ENCODE measurements at places on chromosomes 13 and 19. TPM values are rescaled to one million over a fixed set of nuclear protein-coding genes. Genes with fewer than 3 reads are reported as not detected.

GRCh38 chr13:40813667-40814454, 24.4 kb downstream of the SLC25A15 start:
- H3K27me3 ChIP-seq: no peaks in the 10 kb centered on the region
- H3K27ac ChIP-seq: no peak overlapping the region
- peaks cover 14% of the 10 kb centered on the region for H3K36me3 ChIP-seq
- H3K4me1 ChIP-seq: peaks cover 2% of the 10 kb centered on the region
- DNase-seq: peak; percentile 34
- H3K4me3 ChIP-seq: no peak overlapping the region

- H3K27ac ChIP-seq: peak overlapping the region; percentile 23
- H3K27me3 ChIP-seq: no peaks in the 10 kb centered on the region
- no peak for DNase-seq
Observed at GRCh38 chr13:48072304-48072703, 22.6 kb downstream of the MED4 start.

DNA sequence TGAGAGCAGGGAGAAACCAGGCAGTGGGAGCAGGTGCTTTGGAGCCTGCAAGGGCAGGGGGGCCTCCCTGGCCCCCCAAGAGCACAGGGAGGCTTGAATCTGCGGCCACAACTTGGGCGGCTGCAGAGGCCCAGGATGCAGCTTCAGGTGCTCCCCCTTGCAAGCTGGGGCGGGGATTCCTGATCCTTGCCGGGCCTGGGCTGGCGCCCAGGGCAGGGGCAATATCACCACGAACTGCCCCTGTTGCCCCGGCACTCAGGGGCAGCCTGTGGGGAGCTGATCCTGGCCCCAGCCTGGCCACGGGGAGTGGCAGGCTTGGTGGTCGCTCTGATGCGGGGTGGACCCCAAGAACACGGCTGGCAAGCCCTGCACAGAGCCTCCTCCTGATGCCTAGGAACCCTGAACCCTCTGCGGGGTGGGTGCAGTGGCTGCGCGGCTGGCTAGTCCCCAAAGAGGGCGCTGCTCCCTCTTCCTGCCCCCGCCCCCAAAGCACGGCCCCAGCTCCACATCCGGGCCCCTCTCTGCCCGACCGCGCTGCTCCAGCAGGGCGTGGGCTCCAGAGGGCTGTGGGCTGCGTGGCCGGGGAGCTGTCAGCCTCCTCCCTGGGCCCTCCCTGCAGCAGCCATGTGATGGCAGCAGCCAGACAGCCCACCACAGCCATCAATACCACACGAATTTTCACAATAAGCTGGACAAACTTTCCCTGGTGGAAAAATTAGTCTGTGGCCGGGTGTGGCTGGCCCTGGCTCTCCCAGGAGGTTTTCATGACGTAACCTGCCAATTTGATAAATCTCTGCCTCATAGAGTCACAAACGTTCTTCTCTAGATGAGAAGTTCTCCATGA, 21.0 kb downstream of the TNFSF9 start:
- no peaks in the 10 kb centered on the region for H3K36me3 ChIP-seq
- H3K27ac ChIP-seq: no peak overlapping the region
- no peaks in the 10 kb centered on the region for H3K4me1 ChIP-seq
- no peaks in the 10 kb centered on the region for H3K27me3 ChIP-seq

DNA sequence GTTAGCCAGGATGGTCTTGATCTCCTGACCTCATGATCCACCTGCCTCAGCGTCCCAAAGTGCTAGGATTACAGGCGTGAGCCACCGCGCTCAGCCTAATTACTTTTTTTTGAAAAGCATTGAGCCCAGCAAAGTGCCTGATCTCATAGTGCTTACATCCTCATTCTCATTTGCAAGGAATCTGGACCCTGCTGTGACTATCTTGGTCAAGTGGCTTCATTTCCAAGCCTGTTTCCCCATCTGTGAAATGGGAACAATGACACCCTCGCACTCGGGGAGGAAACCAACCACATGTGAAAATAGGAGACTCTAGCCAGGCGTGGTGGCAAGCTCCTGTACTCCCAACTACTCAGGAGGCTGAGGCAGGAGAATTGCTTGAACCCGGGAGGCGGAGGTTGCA, 1.6 kb upstream of the PLEKHA4 start:
- DNase-seq: no peak
- H3K27me3 ChIP-seq: no peaks in the 10 kb centered on the region
- H3K4me1 ChIP-seq: peaks cover 21% of the 10 kb centered on the region

- H3K27ac ChIP-seq: peak overlapping the region; percentile 98
- peaks cover 8% of the 10 kb centered on the region for H3K36me3 ChIP-seq
- no peaks in the 10 kb centered on the region for H3K27me3 ChIP-seq
- peaks cover 22% of the 10 kb centered on the region for H3K4me1 ChIP-seq
- peak; percentile 65 for DNase-seq
Observed at GRCh38 chr19:45767881-45768654, 984 bp downstream of the SIX5 start.

GRCh38 chr19:12698138-12698537, 1.7 kb upstream of the FBXW9 start:
- no peaks in the 10 kb centered on the region for H3K27me3 ChIP-seq
- no peak for DNase-seq
- H3K36me3 ChIP-seq: peaks cover 41% of the 10 kb centered on the region
- no peak overlapping the region for H3K27ac ChIP-seq
- no peak overlapping the region for H3K4me3 ChIP-seq

GRCh38 chr19:41706741-41707501, 1.5 kb upstream of the CEACAM5 start:
- no peak overlapping the region for H3K27ac ChIP-seq
- H3K36me3 ChIP-seq: no peaks in the 10 kb centered on the region
- no peaks in the 10 kb centered on the region for H3K27me3 ChIP-seq
- no peak for DNase-seq

- no peak overlapping the region for H3K27ac ChIP-seq
- no peak for DNase-seq
- H3K36me3 ChIP-seq: no peaks in the 10 kb centered on the region
- H3K4me1 ChIP-seq: no peaks in the 10 kb centered on the region
Observed at GRCh38 chr19:22919946-22920345, 83.0 kb downstream of the ZNF728 start.

- H3K27ac ChIP-seq: peak overlapping the region; percentile 94
- DNase-seq: peak; percentile 63
- H3K4me1 ChIP-seq: peaks cover 34% of the 10 kb centered on the region
- H3K36me3 ChIP-seq: peaks cover 9% of the 10 kb centered on the region
- no peaks in the 10 kb centered on the region for H3K27me3 ChIP-seq
- no peak overlapping the region for H3K4me3 ChIP-seq
Observed at GRCh38 chr13:33257841-33258807, 27.4 kb downstream of the STARD13 start.

DNA sequence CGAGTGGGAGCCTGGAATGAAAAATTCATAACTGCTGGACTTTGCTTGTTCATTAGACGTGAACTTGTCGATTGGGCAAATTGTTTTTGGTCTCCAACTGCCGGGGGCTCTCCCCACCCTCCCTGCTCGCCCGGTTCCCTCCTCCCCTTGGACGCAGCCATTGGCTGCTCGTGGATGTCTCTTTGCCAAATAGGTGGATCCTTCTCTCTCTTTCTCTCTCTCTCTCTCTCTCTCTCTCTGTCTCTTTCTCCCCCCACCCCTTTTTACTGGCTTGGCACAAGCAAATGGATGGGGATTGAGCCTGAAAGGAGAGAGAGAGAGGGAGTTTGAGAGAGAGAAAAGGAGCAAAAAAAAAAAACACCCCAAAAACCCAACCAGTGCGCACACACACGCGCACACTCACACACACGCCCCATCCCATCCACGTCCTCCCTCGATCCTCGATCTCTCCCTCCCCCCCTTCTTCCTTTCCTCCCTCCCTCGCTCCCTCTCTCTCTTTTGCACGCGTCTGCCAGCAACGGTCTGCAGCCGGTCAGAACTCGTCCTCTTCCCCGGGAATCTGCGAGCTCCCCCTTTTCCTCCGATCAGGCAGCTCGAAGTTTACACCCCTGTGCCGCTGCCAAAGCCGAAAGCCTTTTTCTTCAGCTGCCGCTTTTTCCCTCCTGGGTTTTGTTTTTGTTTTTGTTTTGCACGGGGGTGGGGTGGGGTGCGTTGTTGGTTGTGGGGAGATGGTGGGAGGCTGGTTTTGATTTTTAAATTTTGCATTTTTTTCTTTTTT, 27.8 kb downstream of the NFIX start:
- no peaks in the 10 kb centered on the region for H3K27me3 ChIP-seq
- H3K4me1 ChIP-seq: peaks cover 45% of the 10 kb centered on the region
- H3K27ac ChIP-seq: peak overlapping the region; percentile 92
- H3K4me3 ChIP-seq: peak overlapping the region; percentile 55
- H3K36me3 ChIP-seq: peaks cover 10% of the 10 kb centered on the region

DNA sequence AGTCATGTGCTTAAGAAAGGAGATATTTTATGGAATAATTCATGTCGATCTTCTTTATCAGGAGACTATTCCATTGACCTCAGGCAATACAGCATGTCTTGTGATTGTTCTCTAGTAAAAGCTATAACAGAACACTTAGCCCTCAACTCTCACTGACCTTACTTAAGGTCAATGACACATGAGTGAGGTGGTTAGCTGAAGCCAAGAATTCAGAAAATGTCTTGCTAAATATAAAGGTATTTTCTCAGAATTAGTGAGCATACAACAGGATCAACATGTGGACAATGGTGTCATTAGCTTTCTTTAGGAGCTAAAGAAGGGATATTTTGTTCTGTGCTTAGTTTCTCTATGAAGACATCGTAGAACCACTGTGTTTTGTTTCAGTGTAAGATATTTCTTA, 1730.4 kb upstream of the SLC10A2 start:
- no peak overlapping the region for H3K4me3 ChIP-seq
- DNase-seq: no peak
- no peaks in the 10 kb centered on the region for H3K4me1 ChIP-seq
- no peaks in the 10 kb centered on the region for H3K27me3 ChIP-seq
- no peaks in the 10 kb centered on the region for H3K36me3 ChIP-seq
- no peak overlapping the region for H3K27ac ChIP-seq

DNA sequence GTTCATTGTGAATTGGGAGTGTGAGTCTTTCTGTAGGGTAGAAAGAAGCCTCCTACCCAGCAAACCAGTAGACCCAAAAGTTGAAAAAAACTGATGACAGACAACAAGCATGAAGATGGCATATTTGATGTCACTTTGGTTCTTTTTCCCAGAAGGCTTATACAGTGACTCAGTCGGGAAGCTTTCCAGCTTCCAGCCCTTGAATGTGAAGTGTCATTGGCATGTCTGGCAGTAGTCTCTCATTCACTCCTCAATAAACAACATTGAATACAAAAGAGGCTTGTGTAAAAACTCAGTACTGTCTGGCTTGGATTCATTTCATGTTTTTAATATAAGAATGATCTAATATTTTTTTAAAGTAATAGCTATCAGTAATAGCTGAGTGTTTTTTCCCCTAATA, 68.7 kb downstream of the IPO5 start:
- no peak overlapping the region for H3K27ac ChIP-seq
- H3K27me3 ChIP-seq: no peaks in the 10 kb centered on the region
- peaks cover 10% of the 10 kb centered on the region for H3K4me1 ChIP-seq
- DNase-seq: peak; percentile 93

GRCh38 chr19:8831832-8832131, 322 bp downstream of the ZNF558 start:
- DNase-seq: no peak
- peak overlapping the region; percentile 51 for H3K27ac ChIP-seq
- H3K4me1 ChIP-seq: peaks cover 4% of the 10 kb centered on the region
- no peaks in the 10 kb centered on the region for H3K27me3 ChIP-seq
- H3K4me3 ChIP-seq: peak overlapping the region; percentile 73
- H3K36me3 ChIP-seq: peaks cover 6% of the 10 kb centered on the region

- H3K36me3 ChIP-seq: no peaks in the 10 kb centered on the region
- peaks cover 2% of the 10 kb centered on the region for H3K27me3 ChIP-seq
- DNase-seq: no peak
- H3K4me3 ChIP-seq: peak overlapping the region; percentile 49
- no peaks in the 10 kb centered on the region for H3K4me1 ChIP-seq
Observed at GRCh38 chr13:60267498-60268202, 103.9 kb upstream of the DIAPH3 start.

- 0 out of 2 replicates have a peak, but pooled peaks cover 2% of the 10 kb centered on the region for H3K4me1 ChIP-seq
- peak overlapping the region; percentile 66 for H3K4me3 ChIP-seq
- peak overlapping the region; percentile 54 for H3K27ac ChIP-seq
- no peaks in the 10 kb centered on the region for H3K27me3 ChIP-seq
- no peak for DNase-seq
Observed at GRCh38 chr19:9324584-9324962, 594 bp downstream of the ZNF559 start.

DNA sequence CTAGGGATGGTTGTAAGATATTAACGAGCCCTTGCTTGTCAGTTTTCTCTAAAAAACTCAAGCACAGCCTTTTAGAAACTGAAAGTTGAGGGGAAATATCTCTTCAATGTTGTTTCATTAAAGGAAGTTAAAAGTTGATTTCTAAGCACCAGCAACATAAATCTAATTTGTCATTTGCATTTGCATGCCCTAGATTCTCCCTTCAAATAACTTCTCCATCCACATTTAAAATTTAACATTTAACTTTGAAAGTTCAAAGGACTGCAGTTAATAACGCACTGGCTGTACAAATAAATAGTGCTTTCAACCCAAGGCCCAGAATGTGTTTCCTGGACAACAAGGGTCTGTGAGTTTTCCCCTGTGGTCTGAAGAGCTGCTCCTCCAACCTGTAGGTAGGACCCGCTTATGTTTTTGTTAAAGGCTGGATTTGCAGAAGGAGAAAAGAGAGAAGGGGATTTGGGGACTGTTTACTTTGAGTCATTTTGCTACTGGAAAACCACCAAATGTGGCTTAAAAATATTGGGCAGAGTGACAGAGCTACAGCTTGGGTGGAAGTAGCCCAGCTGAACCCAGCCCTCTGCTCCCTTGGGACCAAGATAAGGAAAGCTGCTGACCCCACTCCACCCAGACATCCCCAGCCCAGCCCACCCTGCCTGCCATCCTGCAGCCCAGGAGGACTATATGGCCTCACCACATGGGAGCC, 39.8 kb downstream of the TNFRSF19 start:
- H3K27me3 ChIP-seq: no peaks in the 10 kb centered on the region
- H3K4me1 ChIP-seq: peaks cover 18% of the 10 kb centered on the region
- H3K36me3 ChIP-seq: peaks cover 24% of the 10 kb centered on the region
- peak overlapping the region; percentile 4 for H3K4me3 ChIP-seq
- peak overlapping the region; percentile 77 for H3K27ac ChIP-seq
- DNase-seq: peak; percentile 35

- no peaks in the 10 kb centered on the region for H3K36me3 ChIP-seq
- H3K27ac ChIP-seq: no peak overlapping the region
- H3K27me3 ChIP-seq: no peaks in the 10 kb centered on the region
- H3K4me1 ChIP-seq: no peaks in the 10 kb centered on the region
- DNase-seq: peak; percentile 69
- no peak overlapping the region for H3K4me3 ChIP-seq
Observed at GRCh38 chr13:41931337-41931736, 29.6 kb downstream of the VWA8 start.

GRCh38 chr13:51551416-51551815, 32.8 kb upstream of the WDFY2 start:
- H3K27me3 ChIP-seq: no peaks in the 10 kb centered on the region
- H3K36me3 ChIP-seq: no peaks in the 10 kb centered on the region
- H3K4me3 ChIP-seq: no peak overlapping the region
- no peak overlapping the region for H3K27ac ChIP-seq
- no peak for DNase-seq

The ELL gene
- total RNA-seq: 6.7 TPM

The TEX101 gene
- not detected for total RNA-seq

The ASPDH gene
- total RNA-seq: not detected

The SIGLEC14 gene
- not detected for total RNA-seq

The ASF1B gene
- 13.1 TPM for total RNA-seq

The ZNF845 gene
- 13.1 TPM for total RNA-seq

The KCNRG gene
- total RNA-seq: 5.0 TPM

The EFNA2 gene
- total RNA-seq: not detected

The PNMA8B gene
- total RNA-seq: under 0.01 TPM

All from IMR-90 (cell line).